ENCODE measurements at places on chromosomes 13 and 19.

GRCh38 chr19:43462383-43462782, 3.0 kb downstream of the LYPD3 start:
- DNase-seq = no peak

GRCh38 chr19:12425236-12425887, 15.5 kb downstream of the ZNF443 start:
- no peak for DNase-seq

- no peak for DNase-seq
These were observed 46.1 kb downstream of the LATS2 start for GRCh38 chr13:21015284-21015683.

DNA sequence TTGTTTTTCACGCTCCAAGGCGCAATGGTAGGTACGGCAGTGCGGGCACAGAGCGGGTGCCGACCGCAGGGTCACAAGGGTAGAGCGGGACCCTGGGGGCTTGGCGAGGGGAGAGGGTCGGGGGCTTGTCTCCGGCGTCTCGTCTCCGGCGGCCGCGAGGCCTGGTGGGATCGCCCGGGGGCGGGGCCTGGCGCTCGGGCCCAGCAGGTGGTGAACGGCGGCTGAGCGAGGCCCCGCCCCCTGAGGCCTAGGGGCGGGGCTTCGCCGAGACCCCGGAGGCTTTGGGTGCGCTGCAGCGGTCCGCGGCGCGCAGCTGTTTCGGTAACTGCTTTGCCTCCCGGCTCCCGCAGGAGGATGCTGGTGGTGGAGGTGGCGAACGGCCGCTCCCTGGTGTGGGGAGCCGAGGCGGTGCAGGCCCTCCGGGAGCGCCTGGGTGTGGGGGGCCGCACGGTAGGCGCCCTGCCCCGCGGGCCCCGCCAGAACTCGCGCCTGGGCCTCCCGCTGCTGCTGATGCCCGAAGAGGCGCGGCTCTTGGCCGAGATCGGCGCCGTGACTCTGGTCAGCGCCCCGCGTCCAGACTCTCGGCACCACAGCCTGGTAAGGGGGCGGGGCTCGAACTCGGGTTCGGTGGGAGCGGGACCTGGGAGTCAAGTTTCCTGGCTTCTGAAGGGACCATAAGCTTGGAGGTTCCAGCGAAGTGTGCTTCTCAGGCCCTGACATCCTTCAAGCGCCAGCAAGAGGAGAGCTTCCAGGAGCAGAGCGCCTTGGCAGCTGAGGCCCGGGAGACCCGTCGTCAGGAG, at the start of gene TSEN34:
TSEN34 (plus strand) TSS at position 298 of the 800 bp plus-strand sequence; CDS start at position 355, 57 bp downstream.
- peak; percentile 97 for DNase-seq

GRCh38 chr19:7000333-7000732, 20.9 kb downstream of the MBD3L2B start:
- no peak for DNase-seq

- DNase-seq = no peak
These were observed 7.3 kb upstream of the F7 start for GRCh38 chr13:113098162-113098732.

DNA sequence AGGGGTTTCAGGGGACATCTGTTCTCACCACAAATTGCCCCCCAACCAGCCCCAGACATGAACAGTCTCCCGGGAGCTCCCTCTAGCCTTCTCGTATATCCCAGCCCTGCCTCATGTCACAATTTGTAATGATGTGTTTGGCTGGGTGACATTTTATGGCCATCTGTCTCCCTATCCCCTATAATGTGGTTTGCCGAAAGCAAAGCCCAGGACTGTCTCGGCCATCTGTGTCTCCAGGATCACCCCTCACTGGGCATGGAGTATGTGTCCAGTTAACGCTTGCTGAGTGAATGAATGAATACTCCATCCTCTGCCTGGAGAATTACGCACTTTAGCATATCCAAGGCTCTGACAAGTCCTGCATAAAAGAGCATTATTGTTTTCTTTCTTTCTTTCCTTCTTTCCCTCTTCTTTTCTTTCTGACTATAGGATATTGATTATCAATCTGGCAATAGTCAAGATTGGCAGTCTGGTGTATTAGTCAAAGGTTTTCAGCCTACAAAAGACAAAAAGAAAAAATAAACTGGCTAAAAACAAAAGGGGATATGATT, 15.1 kb downstream of the HPN start:
- no peak for DNase-seq

DNA sequence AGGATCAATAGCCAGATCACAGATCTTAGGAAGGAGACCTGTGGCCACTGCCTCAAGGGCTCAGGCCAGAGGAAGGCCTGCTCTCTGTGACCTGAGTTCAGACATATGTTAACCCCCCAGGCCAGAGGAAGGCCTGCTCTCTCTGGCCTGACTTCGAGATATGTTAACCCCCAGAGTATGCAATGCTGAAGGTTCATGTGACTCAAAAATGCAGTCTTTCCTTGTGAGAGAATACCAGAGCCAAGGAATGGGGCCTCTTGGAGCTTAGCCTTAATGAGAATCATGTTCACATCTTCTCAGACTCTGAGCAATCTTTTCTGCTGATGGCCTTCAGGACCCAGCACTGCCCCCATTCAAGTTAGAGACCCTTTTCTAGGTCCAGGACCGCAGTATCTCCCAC, 36.7 kb downstream of the MBNL2 start:
- no peak for DNase-seq

GRCh38 chr13:97441368-97441767, 7.4 kb downstream of the RAP2A start:
- DNase-seq = no peak

DNA sequence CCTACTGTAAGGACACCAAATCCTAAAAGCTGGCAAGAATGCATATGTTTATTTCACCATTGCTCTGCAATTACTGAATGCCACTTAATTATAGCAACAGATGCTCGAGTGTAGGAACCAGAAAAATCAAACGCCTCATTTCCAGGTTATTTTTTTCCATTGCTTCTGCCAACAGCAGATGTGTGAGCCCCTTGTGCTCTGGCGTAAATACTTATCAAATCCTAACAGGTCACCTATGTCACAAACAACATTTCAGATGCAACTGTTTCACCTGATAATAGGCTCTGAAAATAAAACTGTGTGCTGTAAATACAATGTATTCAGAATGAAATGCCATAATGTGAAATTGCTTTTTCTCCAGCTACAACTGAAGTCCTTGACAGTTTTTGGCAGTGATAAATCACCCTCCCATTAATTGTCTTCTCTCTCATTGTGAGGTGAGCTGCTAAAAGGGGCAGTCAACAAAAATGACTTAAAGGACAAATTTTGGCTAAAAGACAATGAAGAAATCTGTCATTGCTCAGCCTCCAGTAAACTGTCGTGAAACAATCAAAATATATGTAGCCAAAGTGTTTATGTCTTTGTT, 344.0 kb downstream of the DACH1 start:
- DNase-seq = no peak

DNA sequence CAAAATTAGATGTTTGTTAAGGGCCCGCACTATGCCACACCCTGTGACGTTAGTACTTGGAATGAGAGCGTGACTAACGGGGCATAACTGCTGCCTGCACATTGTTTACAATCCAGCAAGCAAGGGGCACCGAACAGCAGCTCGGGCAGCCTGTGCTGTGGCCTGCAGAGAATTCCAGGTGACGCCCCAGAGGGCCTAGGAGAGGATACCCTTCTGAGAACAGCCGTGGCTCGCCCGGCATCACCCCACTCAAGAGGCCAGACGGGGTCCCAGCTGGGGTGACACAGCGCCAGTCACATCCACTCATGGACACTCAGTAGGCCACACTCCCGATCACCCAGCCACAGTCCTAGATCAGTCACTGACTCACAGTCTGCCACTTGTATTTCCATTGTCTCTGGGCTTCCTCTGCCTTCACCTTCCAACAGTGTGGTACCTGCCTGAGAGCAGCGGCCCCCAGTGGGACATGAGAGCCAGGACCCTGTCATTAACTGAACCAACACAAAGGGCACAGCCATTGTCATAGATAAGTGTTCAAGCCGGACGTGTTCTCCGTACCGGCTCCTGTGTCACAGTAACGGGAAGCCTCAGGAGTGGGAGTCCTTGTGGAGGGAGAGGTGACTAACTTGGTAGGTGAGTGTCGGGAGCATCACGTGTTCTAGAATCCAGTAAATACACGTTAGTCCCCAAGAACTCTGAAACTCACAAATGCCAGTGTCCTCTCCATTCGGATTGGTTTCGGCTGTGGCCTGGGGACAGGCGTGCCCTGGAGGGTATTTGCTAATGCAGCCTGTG, 7.5 kb downstream of the ZNF331 start:
- DNase-seq = no peak

GRCh38 chr13:95463531-95463930, 89.0 kb upstream of the CLDN10 start:
- DNase-seq = no peak

- no peak for DNase-seq
These were observed 98.2 kb downstream of the ZNF429 start for GRCh38 chr19:21603431-21604231.

DNA sequence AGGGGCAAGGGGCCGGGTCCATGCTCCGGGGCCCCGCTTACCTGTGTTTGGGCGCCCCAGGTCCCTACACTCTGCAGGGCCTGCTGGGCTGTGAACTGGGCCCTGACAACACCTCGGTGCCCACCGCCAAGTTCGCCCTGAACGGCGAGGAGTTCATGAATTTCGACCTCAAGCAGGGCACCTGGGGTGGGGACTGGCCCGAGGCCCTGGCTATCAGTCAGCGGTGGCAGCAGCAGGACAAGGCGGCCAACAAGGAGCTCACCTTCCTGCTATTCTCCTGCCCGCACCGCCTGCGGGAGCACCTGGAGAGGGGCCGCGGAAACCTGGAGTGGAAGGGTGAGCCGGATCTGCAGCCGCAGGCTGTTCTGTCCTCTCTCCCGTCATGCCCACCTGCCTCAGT, 1.7 kb downstream of the FCGRT start:
- no peak for DNase-seq

GRCh38 chr19:43784981-43785808, 4.4 kb upstream of the KCNN4 start:
- DNase-seq = peak; percentile 73

- no peak for DNase-seq
These were observed 412.9 kb downstream of the DIAPH3 start for GRCh38 chr13:59750860-59751259.

- DNase-seq = no peak
These were observed 8.3 kb upstream of the FAM187B start for GRCh38 chr19:35236638-35237400.

DNA sequence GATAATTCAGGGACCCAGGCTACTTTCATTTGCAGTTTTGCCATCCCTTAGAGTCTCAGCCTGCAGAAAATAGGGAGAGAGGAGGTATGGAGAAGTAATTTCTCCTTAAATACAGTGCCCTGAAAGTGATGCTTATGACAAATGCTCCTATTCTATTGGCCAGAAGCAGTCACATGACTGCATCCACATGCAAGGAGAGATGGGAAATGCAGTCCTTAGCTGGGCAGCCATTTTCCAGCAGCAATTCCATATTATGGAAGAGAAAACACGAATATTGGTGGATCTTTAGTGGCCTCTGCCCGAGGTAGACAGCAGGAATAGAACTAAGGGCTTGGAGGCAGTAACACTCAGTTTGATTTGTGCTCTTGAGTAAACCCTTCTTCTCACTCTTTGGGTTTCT, 39.4 kb downstream of the VAV1 start:
- DNase-seq = no peak

- no peak for DNase-seq
These were observed 73.8 kb downstream of the MAP4K1 start for GRCh38 chr19:38543807-38544568.

DNA sequence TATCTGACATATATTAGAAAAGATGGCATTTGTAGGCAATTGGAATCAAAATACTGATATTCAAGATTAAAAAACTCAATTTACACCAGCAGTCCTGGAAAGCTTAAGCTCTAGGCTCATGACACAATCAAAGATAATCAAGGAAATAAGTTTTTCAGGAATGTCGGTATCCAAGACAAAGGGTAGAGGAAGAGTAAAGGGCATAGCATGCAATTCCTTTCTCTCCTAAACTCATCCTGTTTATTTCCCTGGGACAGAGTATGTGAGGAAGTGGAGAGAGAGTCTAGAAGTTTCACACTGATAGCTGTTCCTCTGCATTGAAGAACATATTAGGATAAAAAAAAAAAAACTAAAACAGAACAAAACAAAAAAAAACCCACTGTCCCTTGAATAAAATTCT, 2452.1 kb downstream of the PCDH9 start:
- no peak for DNase-seq

All from naive thymus-derived CD8-positive, alpha-beta T cell (primary cell).